ENCODE measurements at places on chromosomes 6 and 20.

GRCh38 chr6:88377976-88378568 is 211.9 kb upstream of the CNR1 start:
- DNase-seq: no peak

DNA sequence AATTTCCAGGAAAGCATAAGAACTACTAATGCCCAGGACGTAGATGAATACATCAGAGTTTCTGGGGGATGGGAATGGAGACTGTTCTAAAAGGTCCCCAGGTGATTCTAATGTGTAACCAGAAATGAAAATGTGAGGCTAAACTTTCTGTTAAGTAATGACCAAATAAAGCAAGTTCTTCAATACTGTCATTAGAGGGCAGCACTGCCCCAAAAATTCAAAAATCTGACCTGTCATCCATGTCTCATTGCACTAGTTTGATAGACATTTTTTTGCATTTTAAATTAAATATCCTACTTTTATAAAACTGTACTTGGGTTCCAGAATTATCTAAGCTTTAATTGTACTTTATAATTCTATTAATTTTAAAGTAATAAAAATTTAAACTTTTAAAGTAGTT is 94.9 kb downstream of the RFX6 start:
- no peak for DNase-seq

DNA sequence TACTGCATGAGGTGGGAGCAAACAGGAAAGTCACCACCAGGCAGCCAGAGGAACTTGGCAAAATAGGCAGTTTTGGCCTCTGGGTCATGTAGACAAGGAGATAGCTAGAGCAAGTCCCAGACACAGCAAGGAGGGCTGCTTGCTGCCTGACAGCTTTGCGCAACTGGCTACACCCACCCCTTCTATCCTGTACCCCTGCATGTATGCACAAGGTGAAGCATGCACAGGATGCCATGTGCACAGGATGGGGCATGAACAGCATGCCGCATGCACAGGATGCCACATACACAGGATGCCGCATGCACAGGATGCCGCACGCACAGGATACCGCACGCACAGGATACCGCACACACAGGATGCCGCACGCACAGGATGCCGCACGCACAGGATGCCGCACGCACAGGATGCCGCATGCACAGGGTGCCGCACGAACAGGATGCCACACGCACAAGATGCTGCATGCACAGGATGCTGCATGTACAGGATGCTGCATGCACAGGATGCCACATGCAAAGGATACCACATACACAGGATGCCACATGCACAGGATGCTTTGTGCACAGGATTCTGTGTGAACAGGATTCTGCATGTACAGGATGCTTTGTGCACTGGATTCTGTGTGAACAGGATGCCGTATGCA is 104.9 kb upstream of the IYD start:
- DNase-seq: no peak

- DNase-seq: no peak
These were observed 24.2 kb downstream of the RBM24 start for GRCh38 chr6:17305219-17306001.

DNA sequence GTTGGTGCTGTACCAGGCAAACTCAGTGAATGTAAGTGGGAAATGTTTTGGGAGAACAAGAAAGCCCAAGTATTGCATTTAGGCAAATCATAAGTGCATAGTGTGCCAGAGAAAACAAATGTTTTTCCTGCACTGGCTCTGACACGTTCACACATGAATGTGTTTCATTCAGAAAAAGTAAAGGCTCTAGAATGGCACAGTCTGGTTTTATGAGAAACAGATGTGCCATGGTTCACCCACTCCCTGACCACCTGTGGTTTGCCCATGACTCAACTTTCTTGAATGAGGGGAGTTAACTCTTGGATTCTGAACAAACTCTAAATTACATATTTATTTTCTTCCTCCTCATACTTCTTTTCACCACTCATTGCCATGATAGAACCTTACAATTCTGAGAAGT is 126.9 kb downstream of the KCNQ5 start:
- no peak for DNase-seq

DNA sequence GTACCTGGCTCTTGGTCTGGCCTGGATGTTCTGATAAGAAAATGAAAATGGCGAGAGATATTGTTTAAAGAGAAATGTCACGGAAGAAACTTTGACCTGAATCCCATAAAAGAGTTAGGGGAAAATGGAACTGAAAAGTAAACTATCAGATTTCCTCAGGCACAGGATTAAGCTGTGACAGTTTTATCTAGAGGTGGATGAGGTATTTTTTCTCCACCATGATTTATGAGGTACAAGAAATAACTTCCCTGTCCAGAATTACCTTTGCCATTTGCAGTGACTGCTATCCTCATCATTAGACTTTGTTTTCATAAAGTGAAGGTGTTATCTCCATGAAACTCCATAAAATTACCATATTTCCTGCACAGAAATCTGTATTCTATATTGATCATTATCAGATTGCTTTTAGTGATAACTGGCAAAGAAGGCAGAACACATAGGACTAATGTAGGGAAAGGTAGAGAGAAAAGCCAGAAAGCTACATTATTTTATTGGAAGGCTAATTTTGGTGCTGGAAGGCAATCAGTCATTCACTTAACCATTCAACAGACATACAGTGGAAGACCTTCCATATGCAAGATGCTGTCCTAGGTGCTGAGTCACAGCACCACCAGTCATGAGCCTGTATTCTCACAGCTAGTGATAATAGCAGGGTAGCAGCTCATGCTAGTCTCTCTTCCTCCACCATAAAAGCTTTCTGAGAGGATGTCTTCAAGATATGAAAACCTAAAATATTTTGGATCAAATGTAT is 427.3 kb upstream of the CITED2 start:
- DNase-seq: no peak

DNA sequence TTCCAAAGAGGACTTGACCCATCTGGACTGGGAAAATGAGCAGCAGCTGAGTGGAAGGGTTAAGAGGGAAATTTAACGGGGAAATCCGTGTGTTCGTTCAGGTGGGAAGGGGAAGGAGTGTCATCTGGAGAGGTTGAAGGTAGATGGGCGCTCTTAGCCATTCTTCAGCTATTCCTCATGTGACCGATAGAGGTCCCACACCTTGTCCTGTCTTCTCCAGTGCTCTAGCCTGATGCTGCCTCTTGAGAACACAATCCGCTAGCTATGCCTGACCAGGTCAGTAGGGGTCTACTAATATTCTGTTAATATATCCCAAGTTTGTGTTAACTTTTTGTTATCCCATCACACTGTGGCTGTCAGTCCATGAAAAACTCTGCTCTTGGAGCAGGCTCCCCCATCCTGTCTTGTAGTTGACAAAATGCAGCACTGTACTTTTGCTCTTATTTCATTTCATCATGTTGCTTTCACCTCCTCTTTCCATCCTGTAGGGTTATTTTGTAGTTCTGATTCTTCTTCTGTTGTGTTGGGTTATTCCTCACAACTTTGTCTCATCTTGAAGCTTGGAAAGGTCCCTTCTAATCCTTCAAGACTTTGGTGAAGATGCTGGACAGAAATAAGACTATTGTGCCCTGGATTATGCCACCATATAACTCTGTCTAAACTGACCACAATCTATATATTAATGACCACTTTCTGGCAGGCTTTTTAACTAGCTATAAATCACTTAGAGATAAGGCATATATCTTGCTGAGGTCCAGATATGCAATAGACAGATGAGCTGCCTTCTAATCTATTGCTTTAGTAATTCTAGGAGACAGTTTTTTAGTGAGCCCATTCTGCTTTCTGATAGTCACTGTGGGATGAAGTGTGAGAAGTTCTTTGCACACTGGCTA is 123.4 kb upstream of the SUPT3H start:
- no peak for DNase-seq

DNA sequence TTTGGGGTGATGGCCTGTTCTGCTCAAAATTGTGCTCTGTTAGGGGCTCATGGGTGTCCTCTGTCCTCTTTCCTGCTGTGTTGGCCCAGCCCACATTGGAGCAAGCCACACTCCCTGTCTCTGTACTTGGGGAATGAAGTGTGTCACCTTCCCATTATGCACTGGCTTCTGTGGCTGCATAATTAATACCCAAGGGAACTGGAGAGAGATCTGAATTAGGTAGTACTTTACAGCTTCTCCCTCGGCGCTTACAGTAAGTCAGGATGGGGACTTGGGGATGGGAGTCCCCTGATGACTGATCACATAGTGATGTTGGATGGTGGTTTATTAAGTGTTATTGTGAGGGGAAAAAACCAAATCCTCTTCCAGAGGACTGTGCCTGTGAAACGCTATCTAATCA is 116.6 kb downstream of the FOXO3 start:
- no peak for DNase-seq

DNA sequence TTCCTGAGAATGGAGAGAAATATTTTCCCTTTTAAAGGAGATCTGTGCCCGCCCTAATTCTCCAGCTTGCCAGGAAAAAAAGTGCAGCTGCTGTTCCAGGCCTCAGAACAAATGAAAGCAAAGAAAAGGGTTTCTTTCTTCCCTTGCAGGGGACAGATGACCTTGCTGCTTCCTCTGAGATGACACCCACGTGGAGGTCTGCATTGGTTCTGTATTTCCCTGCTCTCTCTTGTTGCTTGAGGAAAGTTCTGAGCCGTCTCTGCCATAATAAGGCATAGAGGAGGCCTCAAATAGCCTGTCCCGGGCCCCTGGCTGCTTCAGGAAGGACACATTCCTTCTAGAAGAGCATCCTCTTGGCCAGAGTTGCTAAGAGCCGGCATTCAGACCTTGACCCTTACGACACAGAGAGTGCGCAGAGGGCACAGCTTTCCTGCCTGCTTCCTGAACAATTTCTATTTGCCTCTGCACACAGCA is 501.8 kb upstream of the SULF2 start:
- DNase-seq: no peak

DNA sequence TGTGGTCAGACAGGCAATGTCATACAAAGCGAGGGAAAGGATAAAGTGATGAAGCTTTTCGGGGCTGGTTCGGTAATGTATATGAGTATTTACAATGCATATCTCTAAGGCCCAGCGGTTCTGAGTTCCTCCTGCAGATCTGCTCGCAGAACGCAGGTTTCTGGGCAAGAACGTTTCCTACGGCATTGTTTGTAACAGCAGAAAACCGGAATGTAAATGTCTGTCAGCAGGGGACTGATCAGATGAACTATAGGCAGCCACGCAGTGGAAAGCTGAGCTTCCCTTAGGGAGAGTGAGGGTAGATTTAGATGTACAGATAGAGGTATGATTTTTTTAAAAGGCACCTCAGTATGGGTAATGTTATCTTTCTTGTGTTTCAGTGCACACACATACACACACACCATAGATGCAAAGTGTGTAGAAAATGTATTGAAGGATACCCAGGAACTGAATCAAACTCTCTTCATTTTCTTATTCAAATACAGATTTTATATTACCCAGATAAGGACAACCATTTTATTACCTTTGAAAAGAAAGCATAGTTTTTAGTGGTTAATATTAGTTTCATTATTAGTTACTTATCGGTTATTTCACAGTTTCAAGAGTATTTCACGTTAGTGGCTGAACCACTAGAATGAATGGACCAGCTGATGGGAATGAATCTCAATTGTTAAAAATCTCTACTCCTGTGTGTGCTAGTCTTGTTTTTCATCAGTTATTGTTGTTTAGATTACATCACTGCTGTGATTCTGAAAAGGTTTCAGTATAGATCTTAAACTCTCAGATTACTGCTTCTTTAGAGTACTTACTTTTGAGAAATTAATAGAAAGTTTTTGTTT is 56.2 kb downstream of the SNX9 start:
- DNase-seq: no peak

- no peak for DNase-seq
These were observed 18.9 kb upstream of the SRSF6 start for GRCh38 chr20:43438578-43439316.

GRCh38 chr6:36779227-36779626 is 60.0 kb downstream of the CPNE5 start:
- DNase-seq: no peak

GRCh38 chr20:35636095-35636494 is 20.5 kb downstream of the SPAG4 start:
- DNase-seq: no peak

GRCh38 chr20:37837924-37838323 is 65.0 kb upstream of the VSTM2L start:
- DNase-seq: no peak

- DNase-seq: no peak
These were observed 164.3 kb upstream of the MLN start for GRCh38 chr6:33967966-33968724.

DNA sequence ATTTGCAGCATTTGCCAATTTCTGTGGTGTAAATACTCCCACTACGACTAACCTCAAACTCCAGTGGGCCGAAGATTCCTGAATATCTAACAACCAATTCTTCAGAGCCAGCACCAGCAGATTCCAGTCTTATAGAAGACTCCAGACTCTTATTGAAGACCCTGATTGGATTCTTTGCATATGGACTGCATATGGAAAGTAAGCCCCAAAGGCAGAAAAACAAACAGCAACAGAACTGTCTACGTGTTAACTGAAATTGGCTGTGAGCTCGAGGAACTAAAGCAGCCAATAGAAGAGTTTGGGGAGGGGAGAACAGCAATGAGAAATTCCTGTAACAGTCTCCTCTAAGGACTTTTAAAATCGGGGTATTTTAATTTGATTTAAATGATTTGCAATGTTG is 19.7 kb upstream of the NRSN1 start:
- DNase-seq: no peak

DNA sequence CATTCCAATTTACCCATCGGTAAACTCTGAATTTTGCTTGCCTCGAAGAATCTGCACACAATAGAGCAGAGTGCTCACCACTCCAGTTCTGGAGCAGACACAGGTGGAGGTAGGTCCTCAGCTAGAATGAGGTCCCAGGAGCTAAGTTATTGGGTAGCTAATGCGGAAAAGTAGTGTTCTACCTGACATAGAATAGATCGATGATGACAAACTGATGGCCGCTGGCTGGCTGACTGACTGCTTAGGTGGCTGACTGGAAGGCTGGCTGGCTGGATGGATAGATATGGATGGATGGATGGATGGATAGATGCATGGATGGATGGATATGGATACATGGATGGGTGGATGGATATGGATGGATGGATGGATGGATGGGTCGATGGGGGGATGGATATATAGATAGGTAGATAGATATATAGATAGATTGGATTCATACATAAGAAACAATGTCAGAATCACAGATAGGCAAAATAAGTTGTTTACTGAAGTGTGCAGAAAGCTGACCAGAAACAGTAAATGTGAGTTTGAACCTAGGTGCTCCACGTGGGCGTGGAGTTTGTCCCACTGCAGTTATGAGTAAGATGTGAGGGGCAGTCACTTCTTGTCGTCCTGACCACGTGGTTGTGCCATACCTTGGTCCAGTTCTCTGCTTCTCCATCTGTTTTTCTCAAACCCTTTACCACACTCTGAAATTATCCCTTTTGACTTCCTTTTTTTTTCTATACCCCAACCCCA is 62.1 kb downstream of the TBXT start:
- DNase-seq: no peak

- DNase-seq: no peak
These were observed 88.3 kb downstream of the CDYL start for GRCh38 chr6:4864519-4864918.

DNA sequence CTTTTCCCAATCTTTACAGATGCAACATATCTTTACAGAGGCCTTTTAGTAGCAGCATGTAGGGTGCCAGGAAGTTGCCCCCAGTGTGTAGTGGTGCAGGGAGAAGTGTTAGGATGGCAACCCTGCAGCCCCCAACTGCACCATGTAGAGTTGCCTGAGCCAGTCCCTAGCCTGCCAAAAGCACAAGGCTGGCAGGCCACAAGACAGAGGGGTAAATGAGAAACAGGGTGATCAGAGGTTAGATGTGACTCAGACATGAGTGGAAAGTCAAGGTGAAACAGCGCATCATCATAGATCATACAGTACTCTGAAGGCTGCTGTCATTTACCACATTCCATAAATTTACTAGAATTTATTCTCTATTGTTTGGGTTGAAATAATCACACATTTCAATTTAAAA is 467.5 kb downstream of the PRKN start:
- DNase-seq: no peak

- DNase-seq: no peak
These were observed 33.6 kb downstream of the HM13 start for GRCh38 chr20:31547720-31548298.
